ENCODE measurements at places on chromosomes 3 and 15.

GRCh38 chr3:43894176-43895049 lies 203.7 kb downstream of the ABHD5 start:
- peak; percentile 49 for DNase-seq

- no peak for DNase-seq
These were observed 103.4 kb downstream of the SNRPN start for GRCh38 chr15:25058080-25058785.

DNA sequence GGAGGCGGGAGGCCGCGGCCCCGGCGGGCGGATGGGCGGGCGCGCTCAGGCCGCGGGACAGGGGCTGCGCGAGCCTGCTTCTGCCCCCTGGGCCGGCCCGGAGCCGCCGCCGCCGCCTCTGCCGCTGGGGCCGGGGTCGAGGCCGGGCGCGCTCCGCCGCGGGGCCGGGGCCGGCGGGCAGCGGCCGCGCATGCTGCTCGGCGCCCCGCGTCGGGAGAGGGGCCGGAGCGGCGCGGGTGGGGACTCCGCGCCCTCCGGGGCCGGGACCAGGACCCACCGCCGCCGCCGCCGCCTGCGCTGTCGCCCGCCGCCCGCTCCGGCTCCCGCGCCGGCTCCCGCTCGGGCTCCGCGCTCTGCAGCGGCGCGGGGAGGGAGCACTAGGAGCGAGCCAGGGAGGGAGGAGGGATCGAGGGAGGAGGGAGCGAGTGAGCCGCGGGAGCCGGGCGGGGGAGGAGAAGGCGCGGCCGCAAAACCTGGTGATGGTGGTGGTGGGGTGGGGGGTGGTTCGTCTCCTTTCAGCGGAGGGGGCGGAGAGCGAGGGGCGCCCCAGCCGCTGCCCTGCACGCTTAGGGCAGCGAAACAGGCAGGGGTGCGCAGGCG lies at the start of gene LINGO1:
Gene LINGO1 (minus strand): TSS at position 379 of the 600 bp plus-strand sequence. CDS start 597 bp downstream, outside the sequence.
- no peak for DNase-seq

GRCh38 chr3:39113291-39113690 lies 5.8 kb downstream of the TTC21A start:
- DNase-seq = no peak

GRCh38 chr3:111803123-111803593 lies 55.9 kb upstream of the PHLDB2 start:
- peak; percentile 97 for DNase-seq
